ENCODE measurements at places on chromosomes 16 and 17.

GRCh38 chr17:45129940-45130680 is 2.2 kb downstream of the PLCD3 start:
- no peak overlapping the region for H3K4me3 ChIP-seq
- H3K4me1 ChIP-seq, result peaks cover 42% of the 10 kb centered on the region
- H3K27ac ChIP-seq, result peak overlapping the region; percentile 25
- H3K27me3 ChIP-seq, result peaks cover 5% of the 10 kb centered on the region
- H3K36me3 ChIP-seq, result no peaks in the 10 kb centered on the region
- DNase-seq, result no peak

DNA sequence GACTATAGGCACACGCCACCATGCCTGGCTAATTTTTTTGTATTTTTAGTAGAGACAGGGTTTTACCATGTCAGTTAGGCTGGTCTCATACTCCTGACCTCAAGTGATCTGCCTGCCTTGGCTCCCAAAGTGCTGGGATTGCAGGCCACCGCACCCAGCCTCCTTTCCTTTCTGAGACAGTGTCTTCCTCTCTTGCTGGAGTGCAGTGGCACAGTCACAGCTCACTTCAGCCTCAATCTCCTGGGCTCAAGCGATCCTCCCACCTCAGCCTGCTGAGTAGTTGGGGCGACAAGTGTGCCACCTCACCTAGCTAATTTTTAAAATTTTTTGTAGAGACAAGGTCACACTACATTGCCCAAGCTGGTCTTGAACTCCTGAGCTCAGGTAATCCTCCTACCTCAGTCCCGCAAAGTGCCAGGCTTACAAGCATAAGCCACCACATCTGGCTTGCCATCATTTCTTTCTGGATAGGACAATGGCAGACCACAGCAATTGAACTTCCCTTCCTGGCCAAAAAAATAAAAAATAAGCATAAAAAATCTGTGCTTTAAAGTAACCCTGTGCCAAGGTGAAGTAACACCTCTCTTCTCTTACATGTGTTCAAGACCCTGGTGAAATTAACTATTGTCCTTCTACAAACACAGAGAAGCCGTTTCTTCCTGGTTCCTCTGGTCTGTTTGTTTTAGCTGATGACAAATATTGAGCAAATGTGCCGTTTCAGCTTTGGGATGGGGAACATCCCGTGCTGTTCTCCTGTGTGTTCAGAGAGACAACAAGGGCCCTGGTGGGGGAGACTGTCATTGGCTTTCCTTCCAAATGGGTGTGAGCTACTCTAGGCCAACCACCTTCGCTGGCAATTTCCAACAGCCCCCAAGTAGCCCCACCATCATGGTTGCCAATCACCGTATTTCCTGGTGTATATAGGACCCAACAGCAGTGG is 60.2 kb downstream of the EMP2 start:
- no peak overlapping the region for H3K27ac ChIP-seq
- H3K4me3 ChIP-seq, result no peak overlapping the region
- no peak for DNase-seq
- H3K4me1 ChIP-seq, result peaks cover 9% of the 10 kb centered on the region

DNA sequence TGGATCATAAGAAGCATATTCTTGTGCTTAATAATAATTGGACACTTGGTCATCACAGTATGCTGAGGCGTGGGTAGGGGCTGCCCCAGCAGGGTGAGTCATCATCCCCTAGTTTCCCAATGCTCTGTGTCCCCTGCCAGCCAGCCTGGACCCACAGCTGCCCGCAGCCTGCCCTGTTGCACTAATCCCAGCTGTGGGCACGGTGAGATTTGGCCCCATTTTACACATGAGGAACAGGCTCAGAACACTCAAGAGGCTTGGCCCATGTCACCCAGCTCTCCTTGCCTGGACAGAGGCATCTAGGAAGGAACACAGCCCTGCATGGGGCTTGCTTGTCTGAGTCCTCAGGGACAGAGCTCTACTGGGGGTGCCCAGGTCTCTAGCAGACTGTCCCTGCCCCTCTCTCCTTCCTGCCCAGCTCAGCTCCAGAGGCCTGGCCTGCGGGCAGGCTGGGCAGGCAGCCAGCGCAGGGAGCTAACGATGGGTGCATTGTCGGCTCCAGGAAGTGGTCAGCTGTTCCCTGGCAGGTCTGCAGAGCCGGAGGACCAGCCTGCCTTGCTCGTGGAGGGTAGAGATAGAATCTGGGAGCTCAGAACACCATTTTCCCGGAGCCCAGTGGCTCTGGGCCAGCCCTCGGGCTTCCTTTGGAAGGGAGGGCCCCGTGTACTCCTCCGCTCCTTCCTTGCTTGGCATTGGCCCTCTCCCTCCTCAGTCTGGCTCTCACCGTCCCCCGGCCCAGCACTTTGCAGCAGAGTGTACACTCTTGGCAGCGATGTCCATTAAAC is 189.4 kb downstream of the RAB11FIP4 start:
- H3K27ac ChIP-seq, result no peak overlapping the region
- H3K4me3 ChIP-seq, result no peak overlapping the region
- no peaks in the 10 kb centered on the region for H3K27me3 ChIP-seq
- H3K36me3 ChIP-seq, result no peaks in the 10 kb centered on the region
- H3K4me1 ChIP-seq, result peaks cover 8% of the 10 kb centered on the region

DNA sequence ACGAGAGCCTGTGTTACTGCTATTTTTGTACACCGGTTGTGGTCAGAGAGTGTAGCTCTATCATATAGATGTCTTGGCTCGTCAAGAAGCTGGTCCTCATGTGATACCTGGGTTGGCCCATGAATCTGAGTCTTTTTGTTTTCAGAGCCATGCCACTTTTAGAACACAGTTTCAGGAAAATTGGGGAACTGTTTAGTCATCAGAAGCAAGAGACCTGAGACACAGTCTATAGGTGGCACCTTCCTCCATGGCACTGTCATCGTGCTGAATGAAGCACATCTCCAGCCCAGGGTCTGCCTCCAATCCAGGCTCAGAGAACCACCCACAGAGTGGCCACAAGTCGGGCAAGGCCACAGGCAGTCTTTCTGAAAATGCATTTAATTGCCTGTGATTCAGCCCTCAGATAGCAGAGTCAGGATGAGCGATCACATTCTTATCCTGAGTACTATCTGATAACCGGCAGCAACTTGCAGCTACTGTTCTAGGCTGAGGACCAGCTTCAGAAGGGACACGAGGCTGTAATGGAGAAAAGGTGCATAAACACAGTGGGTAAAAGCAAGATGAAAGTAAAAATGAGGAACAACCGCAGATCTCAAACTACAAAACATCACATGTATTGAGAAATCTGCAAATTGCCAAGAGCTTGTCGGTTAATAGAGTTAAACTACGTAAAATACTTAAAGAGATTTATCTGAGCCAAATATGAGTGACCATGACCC is 14.2 kb upstream of the HAPSTR1 start:
- H3K4me1 ChIP-seq, result no peaks in the 10 kb centered on the region
- H3K4me3 ChIP-seq, result no peak overlapping the region
- DNase-seq, result no peak

DNA sequence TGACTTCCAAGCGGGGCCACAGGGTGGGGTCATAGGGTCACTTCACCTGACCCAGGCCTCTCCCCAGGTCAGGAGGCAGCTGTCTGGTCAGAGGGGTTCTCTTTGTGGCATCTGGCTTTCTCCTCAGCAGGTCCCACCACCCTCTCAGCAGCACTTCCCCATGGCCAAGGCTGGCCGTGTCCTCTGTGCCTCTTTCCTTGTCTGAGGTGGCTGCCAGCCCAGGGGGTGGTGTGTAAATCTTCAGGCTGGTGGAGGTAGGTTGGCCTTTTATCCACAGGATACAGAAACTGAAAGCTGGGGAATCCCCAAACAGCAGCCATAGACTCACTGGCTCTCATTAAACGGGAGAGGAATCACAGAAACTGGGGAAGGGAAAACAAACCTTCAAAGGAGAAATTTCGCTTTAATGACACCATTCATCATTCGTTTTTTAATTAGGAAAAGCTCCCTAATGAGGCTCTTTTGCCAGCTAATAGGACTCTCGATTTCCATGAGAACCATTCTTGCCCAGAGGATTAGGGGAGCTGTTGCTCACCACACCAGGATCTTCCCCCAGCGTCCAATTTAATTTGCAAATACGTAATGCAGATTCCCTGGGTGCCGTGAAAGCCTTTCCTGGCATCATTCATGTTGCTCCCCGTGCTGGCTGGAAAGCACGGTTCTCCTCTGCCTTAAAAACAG is 18.0 kb downstream of the C17orf75 start:
- H3K4me3 ChIP-seq, result no peak overlapping the region
- no peaks in the 10 kb centered on the region for H3K36me3 ChIP-seq
- H3K4me1 ChIP-seq, result peaks cover 18% of the 10 kb centered on the region
- no peak overlapping the region for H3K27ac ChIP-seq
- peaks cover 16% of the 10 kb centered on the region for H3K27me3 ChIP-seq

DNA sequence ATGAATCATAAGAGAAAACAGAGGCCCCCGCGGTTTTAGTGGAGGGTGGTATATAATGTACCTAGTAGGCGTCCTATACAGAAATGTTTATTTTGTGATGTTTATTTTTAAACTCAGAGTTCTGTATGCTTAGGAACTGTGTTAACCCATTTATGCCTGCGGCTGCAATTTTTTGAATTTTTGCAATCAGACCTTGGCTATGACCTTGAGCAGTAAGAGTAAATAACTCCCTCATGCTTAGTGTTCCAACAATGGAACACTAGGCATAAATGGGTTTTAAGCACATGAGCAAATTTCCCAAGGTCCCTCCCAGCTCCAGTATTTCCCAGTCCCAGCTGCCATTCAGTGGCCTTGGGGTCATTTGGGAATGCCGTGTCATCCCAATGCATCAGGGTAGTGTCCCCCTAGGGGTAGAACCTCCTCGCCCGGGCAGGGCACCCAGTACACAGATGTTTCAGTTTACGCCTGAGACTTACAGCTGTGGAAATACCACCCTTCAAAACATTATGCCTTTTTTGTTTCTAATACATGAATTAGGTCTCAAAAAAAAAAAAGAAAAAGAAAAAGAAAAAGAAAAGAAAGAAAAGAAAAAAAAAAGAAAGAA is 605.8 kb upstream of the CDH11 start:
- H3K4me3 ChIP-seq, result peak overlapping the region; percentile 60
- peaks cover 22% of the 10 kb centered on the region for H3K4me1 ChIP-seq
- no peak for DNase-seq
- no peaks in the 10 kb centered on the region for H3K36me3 ChIP-seq
- peak overlapping the region; percentile 91 for H3K27ac ChIP-seq
- peaks cover 3% of the 10 kb centered on the region for H3K27me3 ChIP-seq

DNA sequence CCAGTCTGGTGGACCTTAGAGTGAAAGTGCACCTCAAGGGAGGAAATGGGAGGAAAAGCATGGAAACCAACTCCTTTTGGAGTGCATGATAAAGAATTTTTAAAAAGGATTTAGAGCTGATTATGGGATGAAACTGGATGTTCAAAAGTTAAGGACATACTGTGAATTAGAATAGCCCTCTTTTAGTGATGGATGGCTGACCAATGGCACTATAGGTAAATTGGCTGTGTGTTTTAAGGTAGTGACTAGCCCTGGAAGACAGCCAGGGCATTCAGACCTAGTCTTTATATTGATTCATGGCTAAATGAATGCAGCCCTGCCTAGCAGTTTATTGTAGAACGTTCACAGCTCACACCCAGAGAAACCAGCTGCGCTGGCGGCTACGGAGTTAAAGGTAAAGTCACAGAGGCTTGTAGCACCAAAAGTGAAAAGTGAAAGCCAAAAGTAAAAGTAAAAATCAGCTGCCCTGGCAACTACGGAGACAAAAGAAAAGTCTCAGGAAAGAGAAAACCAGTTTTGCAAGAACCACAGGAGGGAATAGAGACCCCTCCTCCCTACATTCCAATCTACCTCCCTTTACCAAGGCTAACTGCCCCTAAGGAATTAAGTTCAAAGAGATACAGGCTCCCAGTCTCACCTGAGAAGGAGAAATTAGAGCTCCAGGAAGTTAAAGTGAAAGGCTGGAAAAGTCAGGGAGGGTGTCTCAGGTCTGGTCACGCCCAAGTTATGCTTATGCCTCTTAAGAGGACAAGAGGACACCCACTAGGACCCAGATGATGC is 21.8 kb downstream of the ACSM1 start:
- no peaks in the 10 kb centered on the region for H3K36me3 ChIP-seq
- peak overlapping the region; percentile 1 for H3K27ac ChIP-seq
- H3K27me3 ChIP-seq, result peaks cover 5% of the 10 kb centered on the region
- DNase-seq, result no peak

DNA sequence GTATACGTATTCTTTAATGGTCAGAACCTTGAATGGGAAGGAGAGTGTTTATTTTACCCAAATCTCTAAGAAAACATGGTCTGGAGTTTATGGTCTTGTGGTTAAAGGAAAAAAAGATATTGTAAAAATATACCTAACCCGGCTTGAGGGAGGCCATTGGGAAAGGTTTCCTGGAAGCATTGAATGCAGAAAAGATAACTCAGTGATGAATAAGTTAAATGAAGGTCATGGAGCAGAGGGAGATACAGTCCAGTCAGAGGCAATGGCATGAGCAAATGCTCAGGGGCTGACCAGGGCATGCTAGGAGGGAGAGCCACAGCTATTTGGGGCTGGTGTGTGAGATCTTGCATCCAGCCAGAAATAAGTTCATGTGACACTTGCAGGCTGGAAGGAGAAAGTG is 430.4 kb upstream of the CDH5 start:
- no peaks in the 10 kb centered on the region for H3K4me1 ChIP-seq
- H3K27ac ChIP-seq, result no peak overlapping the region
- H3K4me3 ChIP-seq, result no peak overlapping the region
- H3K27me3 ChIP-seq, result no peaks in the 10 kb centered on the region
- H3K36me3 ChIP-seq, result no peaks in the 10 kb centered on the region
- no peak for DNase-seq

- H3K36me3 ChIP-seq, result no peaks in the 10 kb centered on the region
- H3K27ac ChIP-seq, result no peak overlapping the region
- H3K4me3 ChIP-seq, result no peak overlapping the region
- peaks cover 4% of the 10 kb centered on the region for H3K27me3 ChIP-seq
- no peak for DNase-seq
Measured at GRCh38 chr16:55747785-55748184, 85.1 kb downstream of the CES1 start.

DNA sequence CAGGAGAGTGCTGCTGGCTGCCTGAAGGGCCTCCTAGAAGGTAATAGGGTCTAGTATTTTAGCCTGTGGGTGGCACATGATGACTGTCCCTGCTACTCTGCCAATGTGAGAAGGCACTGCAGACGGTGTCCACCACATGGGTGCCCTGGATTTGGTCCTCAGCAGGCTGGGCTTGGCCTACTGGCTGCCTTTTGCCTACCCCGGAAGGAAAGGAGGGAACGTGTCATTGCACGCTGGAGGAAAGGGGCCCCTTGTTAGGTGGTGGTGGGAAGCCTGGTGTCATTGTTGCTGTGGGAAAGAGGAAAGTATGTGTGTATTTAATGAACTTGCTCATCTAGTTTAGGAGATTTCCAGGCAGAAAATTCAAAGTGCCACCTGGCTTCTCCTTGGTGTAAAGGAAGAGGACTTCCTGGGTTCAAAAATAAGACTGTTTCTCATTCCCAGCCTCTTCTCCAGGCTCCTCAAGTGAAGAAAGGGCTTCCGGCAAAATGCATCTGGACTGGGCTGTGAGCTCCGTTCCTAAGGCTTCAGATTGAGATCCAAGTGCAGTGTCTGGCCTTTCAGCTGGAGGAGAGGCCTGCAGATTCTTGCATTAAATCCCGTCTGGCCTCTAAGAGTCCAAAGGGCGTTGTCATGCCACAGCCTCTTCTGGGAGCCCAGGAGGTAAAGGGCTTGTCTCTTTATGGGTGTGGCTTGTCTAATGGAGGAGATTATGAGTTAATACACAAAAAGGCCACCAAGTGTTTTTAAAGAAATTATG is 55.1 kb downstream of the RPTOR start:
- peak overlapping the region; percentile 80 for H3K27ac ChIP-seq
- no peak for DNase-seq
- H3K4me1 ChIP-seq, result peaks cover 42% of the 10 kb centered on the region
- H3K4me3 ChIP-seq, result no peak overlapping the region
- peaks cover 37% of the 10 kb centered on the region for H3K36me3 ChIP-seq
- no peaks in the 10 kb centered on the region for H3K27me3 ChIP-seq

GRCh38 chr16:66948134-66948836 is 12.8 kb upstream of the CES3 start:
- no peak overlapping the region for H3K4me3 ChIP-seq
- H3K36me3 ChIP-seq, result no peaks in the 10 kb centered on the region
- DNase-seq, result peak; percentile 32
- H3K4me1 ChIP-seq, result peaks cover 39% of the 10 kb centered on the region
- no peak overlapping the region for H3K27ac ChIP-seq

Data from nephron progenitor cell (in vitro differentiated cells).